Astrocyte (in vitro differentiated cells and primary cell): ENCODE measurements at places on chromosomes 3 and 15.

- peak; percentile 13 for DNase-seq
Observed at GRCh38 chr15:57640930-57641682, 49.4 kb downstream of the MYZAP start.

GRCh38 chr3:186287711-186288110, 74.3 kb downstream of the DGKG start:
- peak; percentile 95 for DNase-seq

DNA sequence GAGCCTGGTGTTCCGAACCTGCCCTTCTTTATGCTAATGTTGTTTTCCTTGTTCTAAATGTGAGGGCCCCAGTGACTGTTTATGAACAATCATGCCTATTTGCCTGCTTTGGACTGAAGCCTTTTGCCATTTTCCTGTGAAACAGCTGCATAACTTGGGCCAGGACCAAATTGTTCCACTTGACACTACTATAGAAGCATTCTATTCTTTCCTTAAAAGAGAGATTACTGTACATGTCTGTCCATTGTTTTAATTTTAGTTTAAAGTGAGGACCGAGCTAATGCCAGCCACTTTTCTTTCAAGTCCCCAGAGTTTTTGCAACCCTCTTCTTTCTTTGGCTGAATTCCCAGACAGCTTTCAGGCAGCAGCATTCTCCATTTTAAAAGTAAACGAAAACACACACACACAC, 980.3 kb downstream of the CADM2 start:
- peak; percentile 23 for DNase-seq

DNA sequence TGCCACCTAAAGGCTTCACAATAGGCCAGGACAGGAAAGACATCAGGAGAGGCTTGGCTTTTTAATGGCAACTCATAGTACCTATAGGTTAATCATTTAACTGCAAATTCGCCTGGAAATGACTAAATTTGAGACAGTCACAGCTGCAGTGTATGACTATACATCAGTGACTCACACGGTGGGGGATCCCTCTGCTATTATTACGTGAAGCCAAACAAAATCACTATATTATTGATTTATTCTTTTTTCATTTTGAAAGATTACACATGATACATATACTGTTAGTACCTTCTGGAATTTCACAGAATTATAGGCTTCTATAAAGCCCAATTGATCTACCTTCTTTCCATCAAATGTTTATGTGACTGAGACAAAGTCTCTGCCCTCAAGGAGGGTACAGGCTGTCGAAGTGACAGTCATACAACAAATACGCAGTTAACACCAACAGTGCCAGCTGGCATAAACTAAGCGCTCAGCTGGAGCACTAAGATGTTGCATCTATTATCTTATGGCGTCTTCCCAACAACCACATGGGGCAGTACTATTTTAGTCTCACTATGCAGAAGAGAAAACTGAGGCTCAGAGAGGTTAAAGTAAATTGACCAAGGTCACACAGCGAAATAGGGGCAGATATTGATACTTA, 82.0 kb upstream of the LMOD3 start:
- no peak for DNase-seq

DNA sequence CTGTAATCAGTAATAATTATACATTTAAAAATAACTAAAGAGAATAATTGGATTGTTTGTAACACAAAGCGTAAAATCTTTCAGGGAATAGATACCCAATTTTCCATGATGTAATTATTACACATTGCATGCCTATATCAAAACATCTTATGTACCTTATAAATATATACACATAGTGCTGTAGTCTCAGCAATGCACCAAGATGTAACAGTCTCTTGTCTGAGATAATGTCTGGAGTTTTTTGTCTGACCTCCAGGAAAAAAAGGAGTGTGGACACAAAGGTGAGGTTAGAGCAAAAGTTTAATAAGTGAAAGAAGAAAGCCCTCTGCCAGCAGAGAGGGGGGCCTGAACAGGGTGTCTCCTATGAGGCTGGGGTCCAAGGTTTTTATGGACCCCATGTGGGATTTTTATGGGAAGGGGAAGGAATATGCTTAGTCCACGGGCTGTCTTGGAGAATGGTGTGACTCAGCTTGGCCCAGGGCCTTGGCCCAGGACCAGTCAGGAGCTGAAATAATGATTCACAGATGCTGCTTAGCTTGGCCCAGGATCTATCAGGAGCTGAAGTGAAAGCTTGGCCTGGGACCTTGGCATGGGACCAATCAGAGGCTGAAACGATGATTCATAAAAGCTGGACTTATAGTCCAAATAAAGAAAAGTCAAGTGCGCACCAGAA, 545.0 kb downstream of the ZPLD1 start:
- DNase-seq: peak; percentile 99

GRCh38 chr3:132344666-132345280, 27.6 kb downstream of the ACP3 start:
- peak; percentile 75 for DNase-seq

DNA sequence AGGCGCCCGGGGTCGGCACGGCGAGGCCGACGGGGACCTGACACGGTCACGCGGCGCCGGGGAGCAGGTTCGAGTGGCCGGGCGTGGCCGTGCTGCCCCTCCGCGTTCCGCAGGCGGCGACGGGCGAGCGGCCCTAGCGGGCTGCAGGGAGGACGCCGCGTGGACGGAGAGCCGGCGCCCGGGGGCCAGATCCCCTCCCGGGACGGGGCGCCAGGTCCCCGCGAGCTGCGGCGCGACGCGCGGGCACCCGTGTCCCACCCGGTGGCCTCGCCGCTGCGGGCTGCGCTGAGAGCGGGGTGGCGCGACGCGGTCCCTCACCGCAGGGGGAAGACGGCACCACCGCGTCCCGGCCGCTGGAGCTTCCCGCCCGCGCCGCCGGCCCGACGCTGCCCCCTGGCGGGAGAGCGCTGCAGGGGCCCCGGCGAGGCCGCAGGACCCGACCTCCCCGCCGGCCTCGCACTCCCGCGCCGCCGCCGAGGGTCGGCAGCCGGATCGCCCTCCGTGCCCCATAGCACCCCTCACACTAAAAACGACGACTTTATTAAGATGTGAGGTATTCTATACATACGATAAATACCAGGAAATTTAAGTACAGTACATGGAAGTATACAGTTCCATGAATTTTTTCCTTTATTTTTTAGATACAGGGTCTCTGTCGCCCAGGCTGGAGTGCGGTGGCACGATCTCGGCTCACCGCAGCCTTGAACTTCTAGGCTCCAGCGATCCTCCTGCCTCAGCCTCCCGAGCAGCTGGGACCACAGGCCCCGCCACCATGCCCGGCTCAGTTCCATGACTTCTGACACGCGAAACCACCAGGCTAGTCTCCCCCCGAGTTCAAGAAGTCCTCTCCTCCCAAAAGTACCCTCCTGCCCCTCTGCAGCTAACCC, 1.3 kb upstream of the PIGZ start:
- DNase-seq: no peak

- DNase-seq: no peak
Observed at GRCh38 chr15:66476535-66476934, 21.0 kb downstream of the SNAPC5 start.

GRCh38 chr15:40731034-40731433, 24.0 kb downstream of the RMDN3 start:
- DNase-seq: no peak

DNA sequence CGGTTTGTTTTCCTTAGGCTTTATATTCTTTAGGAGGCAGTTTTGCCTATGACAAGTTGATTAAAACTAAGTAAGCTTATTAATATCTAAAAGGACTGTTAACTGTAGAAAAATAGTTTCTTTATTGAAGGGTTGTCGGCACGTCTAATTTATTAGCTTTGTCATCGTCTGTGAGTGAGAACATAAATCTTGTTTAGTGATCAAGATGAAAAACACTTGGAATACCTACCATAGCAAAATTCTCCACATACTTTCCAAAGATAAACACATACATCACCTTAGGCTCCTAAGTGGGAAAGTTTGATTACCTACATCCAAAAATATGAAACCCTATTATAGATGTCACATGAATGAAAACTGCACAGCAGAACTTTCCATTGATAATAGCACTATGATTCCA, 139.1 kb upstream of the BNIP2 start:
- DNase-seq: no peak

DNA sequence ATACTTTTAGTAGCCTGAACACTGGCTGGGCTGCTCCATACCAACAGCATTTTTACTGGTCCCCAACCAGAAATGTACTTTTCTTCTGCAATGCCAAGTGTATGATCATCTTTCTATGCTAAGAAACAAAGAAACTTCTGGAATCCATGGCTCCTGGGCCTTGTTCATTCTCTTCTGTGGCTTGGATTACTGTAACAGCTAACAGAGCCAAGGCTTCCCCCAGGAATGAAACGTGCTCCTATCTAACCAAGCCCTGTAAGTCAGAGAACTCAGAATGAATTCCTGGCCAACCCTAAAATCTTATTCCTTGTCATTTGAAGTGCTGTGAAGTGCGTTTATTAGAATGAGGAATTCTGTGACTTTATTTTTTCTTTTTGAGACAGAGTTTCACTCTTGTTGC, 102.9 kb upstream of the RAD18 start:
- peak; percentile 41 for DNase-seq

DNA sequence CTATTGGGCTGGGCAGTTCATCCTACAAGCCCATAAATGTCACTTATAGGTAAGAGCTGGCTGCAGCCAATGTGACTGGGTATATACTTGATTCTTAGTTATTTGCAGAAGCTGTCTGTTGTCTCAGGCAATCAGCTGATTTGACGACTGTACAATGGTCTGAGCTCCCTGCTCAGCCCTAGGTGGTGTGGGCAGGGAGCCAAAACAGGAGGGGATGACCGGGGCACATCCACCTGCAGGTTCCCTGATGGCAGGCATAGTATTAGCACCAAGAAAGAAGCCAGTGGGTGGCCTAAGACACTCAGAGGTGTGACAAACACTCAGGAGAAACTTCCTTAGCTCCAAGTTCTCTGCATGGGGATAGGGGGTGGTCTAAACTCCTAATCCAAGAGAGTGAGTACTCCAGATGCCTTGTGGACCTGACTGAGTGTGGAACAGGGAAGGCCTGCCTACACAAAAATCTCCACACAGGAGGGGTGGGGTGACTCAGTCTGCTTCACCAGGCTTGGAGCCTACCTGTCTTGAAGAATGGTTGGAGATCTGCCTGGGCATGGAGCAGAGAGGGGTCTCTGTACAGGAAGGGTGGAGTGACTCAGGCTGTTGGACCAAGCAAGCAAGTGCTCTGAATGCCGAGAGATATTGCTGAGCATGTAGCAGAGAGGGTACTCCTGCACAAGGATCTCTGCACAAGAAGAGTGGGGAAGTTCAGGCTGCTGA, 690.4 kb upstream of the NAALADL2 start:
- DNase-seq: no peak
